ENCODE measurements at places on chromosomes 11 and 22.

GRCh38 chr22:26617271-26618199 is at the start of gene CRYBB1:
Gene CRYBB1 (minus strand): TSS chr22:26618027. CDS start chr22:26616319, 1,708 bp downstream.
- DNase-seq, result no peak

DNA sequence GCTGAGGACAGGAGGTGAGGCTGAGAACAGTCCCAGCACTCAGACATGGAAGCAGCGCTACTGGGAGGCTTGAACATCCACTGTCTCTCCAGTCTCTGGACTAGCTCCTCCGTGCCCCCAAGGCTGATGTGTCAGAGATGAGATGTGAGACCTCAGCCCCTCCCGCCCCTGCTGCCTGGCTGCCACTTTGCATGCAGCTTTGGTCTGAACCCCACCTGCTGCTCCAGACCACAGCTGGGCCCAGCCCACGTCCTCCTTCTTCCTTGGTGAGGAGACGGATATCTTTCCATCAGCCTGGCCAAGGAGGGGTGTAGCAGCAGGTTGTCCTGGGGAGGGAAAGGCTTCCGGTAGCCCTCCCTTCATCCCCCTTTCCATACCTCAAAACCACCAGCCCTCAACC is 148.0 kb upstream of the B3GAT1 start:
- DNase-seq, result no peak

DNA sequence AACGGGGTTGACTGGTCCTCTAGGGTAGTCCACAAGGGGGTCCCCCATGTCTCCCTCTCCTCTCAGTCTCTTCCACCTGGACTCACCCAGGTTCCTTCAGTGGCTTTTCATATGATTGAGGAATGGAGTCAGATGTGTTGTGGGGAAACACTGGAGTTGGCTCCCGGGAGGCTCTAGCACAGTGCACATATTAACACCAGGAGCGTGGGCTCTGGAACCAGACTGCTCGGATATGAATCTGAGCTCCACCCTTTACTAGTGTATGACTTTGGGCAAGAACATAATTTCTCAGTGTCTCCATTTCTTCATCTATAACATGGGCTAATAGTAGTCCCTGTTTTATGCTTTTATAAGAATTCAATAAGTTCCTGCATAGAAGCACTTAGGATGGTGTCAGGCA is 157.0 kb downstream of the GRIK4 start:
- DNase-seq, result no peak

- no peak for DNase-seq
Measured at GRCh38 chr22:42682113-42682851, 33.1 kb upstream of the CYB5R3 start.

Data from GM19239 (cell line).